ENCODE measurements at places on chromosomes 3 and 15.

DNA sequence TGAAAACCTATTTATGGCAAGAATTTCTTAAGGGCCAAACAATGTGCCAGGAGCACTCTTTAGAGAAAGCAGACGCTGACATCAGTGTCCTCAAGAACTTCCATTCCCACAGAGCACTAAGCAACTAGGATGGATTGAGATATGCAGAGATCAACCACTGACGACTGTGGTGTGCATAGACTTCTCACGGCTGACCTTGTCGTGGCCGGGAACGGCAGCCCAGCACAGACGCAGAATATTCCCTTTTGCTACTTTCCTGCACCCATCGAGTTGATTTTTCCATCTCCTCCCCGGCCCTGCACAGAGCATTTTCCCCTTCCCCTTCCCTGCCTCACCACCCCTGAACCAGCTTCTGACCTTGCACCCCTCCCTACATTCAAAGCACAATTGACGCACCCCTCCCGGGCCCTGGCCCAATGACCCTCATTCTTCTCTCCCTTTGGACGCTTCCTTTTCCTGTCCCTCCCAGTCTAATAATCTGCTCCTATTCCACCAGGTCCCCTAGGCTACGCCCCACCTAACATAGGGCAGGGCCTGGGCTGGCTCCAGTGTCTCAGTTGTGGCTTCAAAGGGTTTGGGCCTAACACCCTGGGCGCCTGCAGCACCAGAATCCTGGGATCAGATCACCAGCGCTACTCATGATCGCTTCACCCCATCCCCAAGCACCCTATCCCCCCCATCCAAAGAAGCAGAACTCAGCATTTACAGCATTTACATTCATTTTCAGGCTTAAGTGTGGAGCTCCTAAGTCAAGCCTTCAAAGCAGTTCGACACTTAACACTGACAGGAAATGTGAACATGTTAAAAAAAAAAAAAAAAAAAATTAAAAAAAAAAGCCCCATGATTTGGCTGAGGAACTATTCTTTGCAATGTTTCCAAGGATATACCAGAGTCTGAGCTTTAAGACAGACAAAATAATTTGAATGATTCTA, 151.2 kb downstream of the FOXP1 start:
- no peak for DNase-seq

DNA sequence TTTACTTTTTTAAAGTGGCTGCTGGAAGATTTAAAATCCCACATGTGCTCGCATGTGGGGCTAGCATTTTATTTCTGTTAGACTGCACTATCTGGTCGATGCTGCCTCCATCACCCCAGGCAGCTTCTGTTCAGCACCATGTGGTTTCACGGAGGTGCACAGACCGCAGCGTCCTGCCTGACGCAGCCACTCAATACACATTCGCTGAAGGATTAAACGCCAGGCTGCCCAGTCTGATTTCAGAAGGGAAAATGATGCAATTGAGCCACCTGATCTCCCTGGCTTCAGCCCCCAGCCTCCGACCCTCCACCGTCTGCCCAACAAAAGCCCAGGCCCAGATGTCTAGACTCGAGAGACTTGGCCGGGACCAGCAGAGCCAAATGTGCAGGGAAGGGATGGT, 84.5 kb downstream of the MEGF11 start:
- no peak for DNase-seq

- no peak for DNase-seq
Measured at GRCh38 chr3:13497386-13497785, 17.3 kb downstream of the HDAC11 start.

- peak; percentile 44 for DNase-seq
Measured at GRCh38 chr3:45225465-45226205, 452 bp downstream of the TMEM158 start.

GRCh38 chr3:156143136-156143535, 22.8 kb downstream of the KCNAB1 start:
- no peak for DNase-seq

- DNase-seq, result no peak
Measured at GRCh38 chr3:157453824-157454223, 17.2 kb downstream of the PTX3 start.
